ENCODE measurements at places on chromosomes 12 and 14. TPM values are rescaled to one million over a fixed set of nuclear protein-coding genes. Genes with fewer than 3 reads are reported as not detected.

The RTN1 gene
- not detected for total RNA-seq

The SOAT2 gene
- 0.30 TPM for total RNA-seq

The OLR1 gene
- total RNA-seq: 0.71 TPM

The FGD4 gene
- total RNA-seq: 20.6 TPM

The COX8C gene
- not detected for total RNA-seq
